Small intestine (tissue), 16 donors: ENCODE measurements at places on chromosomes 2 and 18.
A peak's percentile ranks its signal among the peaks of the same experiment; 100 is the strongest.

DNA sequence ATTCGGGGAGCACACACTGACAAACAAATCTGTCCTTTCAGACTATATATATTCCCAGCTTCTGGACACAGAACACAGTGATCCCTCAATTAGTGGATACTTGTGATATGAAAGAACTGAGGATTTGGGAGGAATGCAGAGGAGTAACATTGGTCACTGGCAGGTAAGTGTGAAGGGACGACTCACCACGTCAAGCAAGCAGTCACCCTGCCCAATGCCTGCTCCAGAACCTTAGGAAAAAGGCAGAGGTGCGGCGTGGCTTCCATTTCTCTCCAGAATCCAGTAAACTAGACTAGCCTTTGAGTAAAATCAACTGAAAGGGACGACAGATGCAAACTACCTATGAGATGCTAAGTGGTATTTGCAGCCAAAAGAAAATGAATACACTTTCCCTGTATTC, 1.1 kb downstream of the CCDC93 start:
- DNase-seq = no peak

- DNase-seq = no peak
Observed at GRCh38 chr2:234266952-234267351, 216.4 kb downstream of the SPP2 start.

DNA sequence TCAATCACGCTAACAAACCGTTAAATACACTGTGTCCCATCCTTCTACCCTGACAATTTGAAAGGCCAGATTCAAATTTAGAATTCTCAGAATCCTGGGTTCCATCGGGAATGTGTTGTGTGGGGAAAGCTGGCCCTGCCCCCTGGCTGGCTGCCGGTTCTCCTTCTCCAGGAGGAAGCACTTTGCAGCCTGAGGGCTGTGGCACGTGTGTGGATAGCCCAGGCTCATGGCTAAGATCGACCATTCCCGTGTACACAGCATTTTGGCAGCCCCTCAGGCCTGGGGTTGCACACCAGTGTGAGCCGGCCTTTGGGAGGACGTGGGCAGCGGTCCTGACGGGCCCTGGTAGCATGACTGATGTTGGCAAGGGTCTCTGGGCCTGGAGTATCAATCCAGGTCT, 51.0 kb upstream of the ROCK2 start:
- no peak for DNase-seq

DNA sequence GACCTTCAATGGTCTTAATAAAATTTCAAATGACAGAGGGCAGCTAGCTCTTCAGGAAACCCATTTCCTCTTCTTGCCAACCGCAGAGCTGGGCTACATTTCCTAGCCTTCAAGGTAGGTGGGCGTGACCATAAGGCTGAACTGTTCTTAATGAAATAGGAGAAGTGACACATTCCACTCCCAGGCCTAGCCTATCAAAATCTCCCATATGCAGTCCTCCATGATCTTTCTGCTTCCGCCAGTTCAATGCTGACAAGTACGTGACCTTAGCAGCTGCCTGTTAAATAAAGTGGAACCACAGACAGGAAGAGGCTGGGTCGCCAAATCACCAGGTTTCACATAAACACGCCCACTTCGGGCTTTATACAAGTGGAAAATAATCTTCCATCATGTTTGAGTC, 13.2 kb downstream of the SERPINE2 start:
- peak; percentile 13 for DNase-seq

DNA sequence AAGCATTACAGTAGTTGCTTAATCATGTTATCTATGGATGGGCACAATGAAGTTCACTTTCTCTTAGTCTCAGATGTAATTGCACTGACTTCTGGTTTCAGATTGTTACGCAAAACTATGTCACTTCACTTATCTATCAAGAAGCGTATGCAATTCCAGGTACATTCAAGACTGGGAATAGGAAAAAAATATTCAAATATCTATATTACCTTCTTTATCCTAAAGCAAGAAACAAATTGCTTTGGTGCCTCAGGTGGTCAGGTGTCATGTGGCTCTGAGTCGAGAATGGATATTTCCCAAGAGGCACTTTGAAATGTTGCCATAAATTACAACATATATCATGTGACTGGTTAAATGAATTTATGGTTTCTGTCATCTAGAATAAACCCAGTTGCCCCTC, 318.6 kb downstream of the SS18 start:
- peak; percentile 63 for DNase-seq

DNA sequence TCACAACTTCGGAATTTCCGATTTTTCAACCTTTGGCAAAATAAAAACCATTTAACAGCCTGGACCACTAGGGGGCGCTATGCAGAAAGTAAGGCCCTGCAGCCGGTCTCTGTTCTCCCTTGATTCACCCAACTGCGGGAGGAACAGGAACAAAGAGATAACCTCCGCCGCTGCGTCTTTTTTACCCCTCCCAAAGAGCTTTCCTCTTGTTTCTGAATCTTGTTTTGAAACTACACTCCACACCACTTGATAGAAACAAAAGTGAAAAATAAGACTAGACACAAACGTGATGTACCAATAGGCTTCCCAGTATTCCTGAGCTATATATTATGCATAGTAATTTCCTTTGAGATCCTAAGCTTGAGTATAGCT, 231.2 kb downstream of the MYO3B start:
- peak; percentile 81 for DNase-seq

DNA sequence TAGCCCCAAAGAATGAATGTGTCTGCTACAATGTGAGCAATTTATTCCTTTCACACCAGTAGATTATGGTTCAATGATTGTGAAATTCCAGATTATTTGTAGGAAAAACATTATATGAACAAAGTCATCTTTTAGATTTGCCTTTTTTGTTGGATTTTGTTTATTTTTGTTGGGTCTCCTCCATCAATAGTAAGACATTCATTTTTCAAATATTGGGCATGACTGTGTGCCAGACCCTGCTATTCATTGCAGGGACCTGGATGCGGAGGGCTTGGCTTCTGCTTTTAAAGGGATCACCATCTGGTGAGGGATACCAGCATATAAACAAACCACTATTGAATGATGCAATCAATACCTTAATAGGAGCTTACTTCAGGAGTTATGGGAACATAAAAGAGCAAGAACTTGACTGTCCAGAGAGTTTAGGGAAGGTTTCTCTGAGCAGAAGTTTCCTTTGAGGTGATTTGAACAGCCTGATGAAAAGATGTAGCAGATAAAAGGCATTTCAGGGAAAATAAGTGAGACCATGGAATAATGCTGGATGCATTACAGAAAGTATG, 486.7 kb downstream of the EPHA4 start:
- DNase-seq = no peak

DNA sequence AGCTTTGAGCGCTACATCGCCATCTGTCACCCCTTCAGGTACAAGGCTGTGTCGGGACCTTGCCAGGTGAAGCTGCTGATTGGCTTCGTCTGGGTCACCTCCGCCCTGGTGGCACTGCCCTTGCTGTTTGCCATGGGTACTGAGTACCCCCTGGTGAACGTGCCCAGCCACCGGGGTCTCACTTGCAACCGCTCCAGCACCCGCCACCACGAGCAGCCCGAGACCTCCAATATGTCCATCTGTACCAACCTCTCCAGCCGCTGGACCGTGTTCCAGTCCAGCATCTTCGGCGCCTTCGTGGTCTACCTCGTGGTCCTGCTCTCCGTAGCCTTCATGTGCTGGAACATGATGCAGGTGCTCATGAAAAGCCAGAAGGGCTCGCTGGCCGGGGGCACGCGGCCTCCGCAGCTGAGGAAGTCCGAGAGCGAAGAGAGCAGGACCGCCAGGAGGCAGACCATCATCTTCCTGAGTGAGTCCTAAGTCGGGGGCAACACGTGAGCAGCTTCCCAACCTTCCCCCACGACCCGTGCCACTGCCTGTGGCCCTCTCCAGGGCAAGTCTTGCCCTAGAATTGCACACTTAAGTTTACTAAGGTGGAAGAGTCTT, 928 bp downstream of the GPR39 start:
- DNase-seq = peak; percentile 31

GRCh38 chr2:156334496-156335478, 2.3 kb upstream of the NR4A2 start:
- peak; percentile 90 for DNase-seq

GRCh38 chr18:23453680-23454058, 582 bp downstream of the RIOK3 start:
- DNase-seq = peak; percentile 45

DNA sequence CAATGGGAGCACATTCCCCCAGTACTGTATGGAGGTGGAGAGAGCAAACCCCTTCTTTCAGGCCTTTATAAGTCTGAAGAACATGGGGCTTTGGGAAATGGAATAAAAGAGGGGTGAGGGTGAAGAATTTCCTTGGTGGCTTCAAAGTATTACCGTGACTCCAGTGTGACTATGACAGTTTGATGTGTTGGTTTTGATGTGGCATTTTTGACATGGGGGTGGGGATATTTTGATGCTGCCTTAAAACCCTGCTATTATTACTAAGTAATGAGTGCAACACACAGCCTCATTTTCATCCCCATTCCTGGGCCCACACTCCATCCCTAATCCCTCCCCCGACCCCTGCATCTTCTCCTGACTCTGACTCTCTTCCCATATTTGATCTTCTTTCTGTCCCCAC, 23.6 kb downstream of the QPCT start:
- no peak for DNase-seq

GRCh38 chr18:25827228-25827627, 263.2 kb downstream of the SS18 start:
- no peak for DNase-seq

DNA sequence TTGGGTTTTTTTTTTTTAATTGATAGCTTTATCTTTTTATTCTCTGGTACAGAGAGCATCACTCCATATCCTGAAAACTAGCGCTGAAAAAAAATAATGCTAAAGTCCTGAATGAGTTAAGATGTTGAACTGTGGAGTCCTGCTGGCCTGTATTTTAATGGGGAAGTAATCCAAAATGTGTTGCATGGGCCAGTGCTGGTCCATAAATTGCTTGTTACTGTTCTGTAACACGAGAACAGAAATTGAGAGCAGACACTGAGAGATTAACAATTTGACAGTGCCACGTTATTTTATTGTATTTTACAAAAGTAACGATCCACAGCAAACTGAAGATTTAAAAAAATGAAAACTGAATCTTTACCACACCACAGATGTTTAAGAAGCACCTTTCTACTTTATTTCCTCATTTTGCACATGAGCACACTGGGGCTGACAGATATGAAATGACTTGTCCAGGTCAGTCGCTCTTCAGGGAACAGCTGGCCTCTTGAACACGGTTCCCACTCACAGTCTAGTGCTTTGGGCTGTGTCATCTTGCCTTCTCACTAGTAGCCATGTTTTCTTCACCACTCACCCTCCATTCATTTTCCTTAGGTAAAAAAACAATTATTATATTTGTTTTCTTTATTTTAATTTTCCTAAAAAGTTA, 35.3 kb downstream of the ZCCHC2 start:
- DNase-seq = no peak
